Naive B cell (primary cell): ENCODE measurements at places on chromosomes 5 and 9.

DNA sequence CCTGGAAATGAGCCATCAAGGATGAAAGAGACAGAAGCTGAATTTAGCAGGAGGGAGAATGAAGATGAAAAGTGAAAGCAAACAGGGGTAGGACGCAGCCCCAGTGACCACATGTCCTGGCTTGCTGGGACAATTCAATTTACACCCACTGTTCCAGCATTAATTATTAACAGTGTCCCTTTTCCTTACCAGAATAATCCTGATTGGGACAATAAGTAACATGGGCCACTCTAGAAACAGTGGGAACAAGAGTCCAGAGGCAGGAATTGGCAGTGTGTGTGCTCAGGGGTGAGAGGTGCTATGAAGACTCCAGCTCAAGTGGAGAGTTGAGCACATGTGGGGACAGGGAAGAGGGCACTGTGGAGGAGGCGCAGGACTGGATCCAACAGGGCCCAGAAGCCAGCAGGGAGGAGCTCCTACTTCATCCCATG, 147.1 kb downstream of the C5orf15 start:
- DNase-seq: no peak

- DNase-seq: no peak
Observed at GRCh38 chr9:12627096-12627495, 66.1 kb upstream of the TYRP1 start.

- no peak for DNase-seq
Observed at GRCh38 chr5:123545506-123545905, 33.5 kb downstream of the CSNK1G3 start.

DNA sequence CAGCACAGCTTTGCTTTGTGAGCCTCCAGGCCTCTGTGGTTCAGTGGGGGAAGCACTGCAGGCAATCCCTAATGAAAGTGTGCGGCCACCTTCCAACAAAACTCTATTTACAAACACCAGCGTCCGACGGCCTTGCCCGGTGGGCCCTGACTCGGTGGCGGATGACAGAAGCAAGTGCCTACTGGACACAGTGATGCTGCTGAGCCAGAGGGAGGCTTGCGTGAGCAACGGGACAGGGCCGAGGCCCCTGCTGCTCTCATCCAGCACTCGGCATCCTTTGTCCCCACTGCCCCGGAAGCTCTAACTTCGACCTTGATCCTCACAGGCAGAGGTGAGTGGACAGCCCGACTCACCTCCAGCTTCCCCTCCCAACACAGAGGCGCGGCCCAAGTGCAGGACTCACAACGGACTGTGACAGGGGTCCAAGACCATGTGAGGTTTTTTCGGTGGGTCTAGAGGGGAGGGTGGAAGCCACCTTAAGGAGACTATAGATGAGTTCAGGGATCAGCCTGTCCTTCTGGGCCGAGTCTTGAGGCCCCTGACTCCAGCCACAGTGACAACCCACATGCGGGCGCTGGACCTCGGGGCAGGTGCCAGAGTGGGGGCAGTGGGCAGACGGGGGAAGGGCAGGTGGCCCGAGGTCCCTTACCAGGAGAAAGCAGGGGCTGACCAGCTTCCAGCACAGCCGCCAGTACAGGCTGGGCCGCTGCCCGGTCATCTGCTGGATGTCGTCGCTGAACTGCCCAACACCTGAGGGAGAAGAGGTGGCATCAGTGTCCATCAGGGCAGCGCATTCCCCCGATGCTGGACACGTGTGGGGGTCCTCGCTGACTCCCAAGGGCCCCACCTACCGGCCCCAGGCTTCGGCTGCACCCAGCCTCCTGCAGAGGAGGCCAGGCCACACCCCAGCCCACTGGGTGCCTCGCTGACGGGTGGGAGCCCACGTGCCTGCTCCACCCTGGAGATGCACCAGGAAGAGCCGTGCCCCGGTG, 39.4 kb downstream of the SLC6A3 start:
- no peak for DNase-seq

DNA sequence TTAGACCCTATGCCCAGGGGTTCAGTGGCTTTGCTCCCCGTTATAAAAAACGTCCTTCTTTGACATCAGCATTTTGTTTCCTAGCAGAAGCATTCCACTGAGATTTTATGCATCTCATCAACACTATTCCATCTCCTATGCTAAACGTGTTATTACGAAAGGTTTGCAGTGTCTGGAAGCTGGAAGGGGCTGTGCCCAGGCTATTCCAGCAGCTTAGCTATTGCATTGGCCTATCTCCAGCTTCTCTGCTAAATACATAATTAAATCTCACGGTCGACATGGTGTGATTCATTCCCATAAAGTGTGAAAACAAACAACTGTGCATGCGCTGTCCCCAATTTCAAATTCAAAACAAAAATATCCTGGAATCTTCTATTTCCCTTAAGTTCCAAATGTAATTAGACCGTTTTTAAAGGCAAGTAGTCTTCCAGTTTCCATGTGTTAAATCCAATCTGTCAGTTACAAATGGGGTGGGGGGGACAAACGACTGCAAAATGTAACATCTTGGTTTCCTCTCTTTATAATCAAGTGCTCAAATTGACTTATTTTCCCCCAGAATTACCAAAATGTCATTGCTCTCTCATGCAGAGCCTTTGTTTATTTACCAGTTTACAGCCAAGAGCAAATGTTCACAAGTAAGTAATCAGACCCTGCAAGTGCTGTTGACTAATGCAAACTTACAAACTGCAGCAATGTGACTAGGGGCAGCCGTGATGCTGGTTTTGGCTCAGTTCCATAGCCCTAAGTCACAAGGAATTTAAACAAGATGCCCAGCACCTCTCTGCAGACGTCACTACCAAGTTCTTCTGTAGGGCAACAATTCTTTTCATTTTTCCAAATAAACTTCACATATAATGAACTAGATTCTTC, 212.3 kb upstream of the RORB start:
- DNase-seq: no peak

GRCh38 chr5:18099261-18099660, 465.0 kb downstream of the TAF11L14 start:
- DNase-seq: no peak

DNA sequence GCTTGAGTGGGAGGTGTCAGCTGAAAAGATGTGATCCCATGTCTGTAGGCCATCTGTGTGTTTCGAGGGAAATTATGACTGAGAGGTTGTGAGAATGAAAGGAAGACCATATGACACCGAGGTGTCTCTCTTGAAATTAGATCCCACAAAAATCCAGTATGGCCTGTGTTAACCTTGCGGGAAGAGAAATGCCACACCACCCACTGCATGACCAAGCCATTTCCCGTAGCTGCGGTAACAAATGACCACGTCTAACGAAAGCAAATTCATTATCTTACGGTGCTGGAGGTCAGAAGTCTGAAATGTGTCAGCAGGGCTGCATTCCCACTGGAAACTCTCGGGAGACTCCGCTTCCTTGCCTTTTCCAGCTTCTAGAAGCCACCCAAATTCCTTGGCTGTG, 11.6 kb downstream of the C9orf57 start:
- no peak for DNase-seq

GRCh38 chr9:77887662-77888061, 143.9 kb downstream of the GNAQ start:
- DNase-seq: no peak

DNA sequence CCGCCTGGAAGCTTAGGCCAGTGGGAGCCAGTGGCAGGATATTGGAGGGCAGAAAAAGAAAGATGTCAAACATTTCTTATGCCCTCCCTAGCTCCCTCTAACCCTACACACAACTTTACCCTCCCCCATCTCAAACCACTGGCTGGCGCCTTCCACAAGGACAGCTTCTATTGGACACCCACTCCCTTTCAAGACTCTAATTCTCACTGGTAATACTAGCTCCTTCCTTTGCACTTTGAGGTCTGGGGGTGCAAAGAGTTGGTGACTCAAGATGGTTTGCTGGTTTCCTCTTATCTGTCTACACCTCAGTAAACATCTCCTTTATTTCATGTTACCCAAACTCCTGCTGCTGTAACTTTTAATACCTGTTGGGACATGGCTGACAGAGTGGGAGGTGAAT, 11.6 kb upstream of the ITGA1 start:
- no peak for DNase-seq

GRCh38 chr9:17682684-17683083, 103.8 kb downstream of the SH3GL2 start:
- no peak for DNase-seq

GRCh38 chr5:30693326-30693725, 500.2 kb upstream of the CDH6 start:
- DNase-seq: no peak

- DNase-seq: no peak
Observed at GRCh38 chr9:88183798-88184495, 45.7 kb upstream of the SPATA31C2 start.

- no peak for DNase-seq
Observed at GRCh38 chr5:148342371-148343045, 7.1 kb downstream of the SPINK9 start.

DNA sequence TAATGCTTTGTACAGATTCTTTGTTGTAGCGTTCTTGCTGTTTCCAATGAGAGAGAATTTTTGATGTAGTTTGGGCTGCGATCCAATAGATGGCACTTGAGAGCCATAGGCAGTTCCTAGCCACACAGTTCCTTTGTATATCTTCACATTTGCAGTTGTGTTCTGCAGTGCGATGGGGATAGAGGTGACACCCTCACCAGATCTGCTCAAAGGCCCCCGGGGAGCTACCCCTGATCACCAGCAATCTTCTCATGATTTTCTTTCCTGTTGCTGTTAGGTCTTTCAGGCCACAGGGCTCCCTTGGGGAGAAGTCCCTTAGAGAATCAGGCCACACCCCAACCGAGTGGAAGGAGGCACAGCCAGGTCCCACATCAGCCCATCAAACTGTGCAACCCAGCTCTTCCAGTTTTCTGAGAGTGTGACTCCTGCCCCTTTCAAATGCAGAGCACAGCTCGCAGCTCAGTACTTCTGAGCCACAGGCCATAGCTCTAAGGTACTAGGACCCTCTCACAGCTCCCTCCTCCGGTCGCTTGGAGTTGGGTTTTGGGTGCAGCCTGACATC, 353.7 kb downstream of the SLCO4C1 start:
- DNase-seq: no peak

- DNase-seq: no peak
Observed at GRCh38 chr5:139488260-139488659, 5.7 kb upstream of the STING1 start.

- DNase-seq: no peak
Observed at GRCh38 chr5:1141834-1142233, 30.0 kb upstream of the SLC12A7 start.

GRCh38 chr5:180233729-180234128, 24.7 kb upstream of the RASGEF1C start:
- no peak for DNase-seq

DNA sequence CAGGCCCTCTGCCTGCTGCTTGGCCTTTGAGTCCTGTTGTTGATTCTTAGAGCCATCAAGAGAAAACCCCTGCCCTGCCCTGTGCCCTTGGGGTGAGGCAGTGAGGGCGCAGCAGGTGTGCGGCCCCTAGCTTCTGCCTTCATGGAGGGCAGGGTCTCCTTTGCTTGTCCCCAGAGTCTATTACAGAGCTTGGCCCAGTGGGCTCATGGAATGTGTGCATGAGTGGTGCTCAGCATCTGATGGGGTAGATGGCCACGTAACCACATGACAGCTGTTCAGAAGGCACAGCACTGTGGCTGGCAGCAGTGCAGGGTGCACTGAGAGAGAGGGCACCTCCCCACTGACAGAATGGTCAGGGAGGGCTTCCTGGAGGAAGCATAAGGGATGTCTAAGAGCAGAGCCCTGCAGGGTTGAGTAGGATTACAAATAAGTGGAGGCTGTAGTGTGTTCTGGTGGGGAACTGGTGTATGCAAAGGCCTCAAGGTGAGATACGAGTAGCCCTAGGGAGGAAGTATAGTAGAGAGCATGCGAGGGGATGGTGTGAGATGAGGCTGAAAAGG, 70.8 kb downstream of the MACROH2A1 start:
- DNase-seq: no peak

- no peak for DNase-seq
Observed at GRCh38 chr9:96177005-96177718, 124.8 kb downstream of the HSD17B3 start.

GRCh38 chr5:170288551-170288950, 9.0 kb downstream of the LCP2 start:
- no peak for DNase-seq

DNA sequence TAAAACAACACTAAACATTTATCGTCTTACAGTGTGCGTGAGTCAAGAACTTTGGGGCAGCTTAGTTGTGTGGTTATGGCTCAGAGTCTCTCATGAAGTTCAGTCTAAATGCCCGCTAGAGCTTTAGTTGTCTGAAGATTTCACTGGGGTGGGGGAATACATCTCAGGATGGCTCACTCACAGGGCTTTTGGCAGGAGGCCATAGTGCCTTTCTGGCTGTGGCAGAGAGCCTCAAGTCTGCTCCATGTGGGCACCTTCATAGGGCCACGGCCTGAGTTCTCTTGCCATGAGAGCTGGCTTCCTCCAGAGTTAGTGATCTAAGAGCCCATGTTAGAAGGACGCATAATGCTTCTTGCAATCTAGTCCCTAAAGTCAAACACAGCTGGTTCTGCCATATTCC, 258.8 kb upstream of the NUDT12 start:
- DNase-seq: no peak

DNA sequence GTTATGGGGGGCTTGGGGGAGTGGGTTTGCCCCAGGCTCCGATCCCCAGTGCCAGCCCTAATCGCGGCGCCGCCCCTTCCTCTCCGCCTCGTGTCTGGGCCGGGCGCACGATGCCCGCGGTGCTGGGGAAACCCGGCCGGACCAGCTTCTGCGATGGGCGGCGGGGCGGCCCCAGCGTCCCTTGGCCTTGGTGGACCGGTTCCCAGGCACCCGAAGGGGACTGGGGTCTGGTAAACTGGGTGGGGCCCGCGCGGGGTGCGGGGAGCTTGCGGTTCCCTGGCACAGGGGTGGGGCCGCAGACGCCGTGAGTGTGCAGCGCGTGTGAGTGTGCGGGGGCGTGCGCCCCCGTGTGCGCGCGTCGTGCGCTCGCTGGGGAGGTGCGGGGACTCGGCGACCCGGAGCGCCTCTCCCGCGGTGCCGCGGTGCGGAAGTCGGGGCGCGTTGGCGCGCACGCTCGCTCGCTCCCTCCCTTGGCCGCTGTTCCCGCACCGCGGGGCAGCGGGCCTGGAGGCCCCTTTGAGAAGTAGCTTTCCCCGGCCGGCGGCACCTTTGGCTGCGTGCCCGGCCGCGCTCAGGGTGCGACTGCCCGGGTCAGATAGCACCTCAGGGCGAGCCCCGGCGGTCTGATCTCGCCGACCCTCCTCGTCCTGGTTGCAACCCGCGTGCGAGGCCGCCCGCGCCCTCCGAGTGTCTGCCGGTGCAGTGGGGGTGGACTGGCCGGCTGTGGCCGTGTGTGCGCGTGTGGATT, 568 bp downstream of the MACIR start:
- peak; percentile 70 for DNase-seq

GRCh38 chr5:15695215-15695731, 195.3 kb downstream of the FBXL7 start:
- no peak for DNase-seq

DNA sequence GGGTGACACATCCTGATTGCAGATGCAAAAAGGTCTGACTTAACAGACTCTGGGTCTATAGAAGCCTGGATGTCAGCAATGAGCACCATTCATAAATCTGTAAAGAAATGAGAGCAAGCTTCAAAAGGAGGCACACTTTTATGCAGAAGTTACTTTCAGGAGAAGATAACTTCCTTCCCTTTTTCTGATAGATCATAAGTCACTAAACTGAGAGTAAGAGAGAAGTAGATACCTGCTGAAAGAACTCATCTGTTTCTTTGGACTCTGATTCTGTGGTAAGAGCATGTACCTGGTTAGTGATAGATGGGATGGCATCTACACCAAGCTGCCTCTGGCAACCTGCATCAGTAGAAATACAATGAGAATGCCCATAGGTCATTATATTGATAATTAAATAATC, 525.6 kb downstream of the CETN3 start:
- DNase-seq: no peak

- DNase-seq: no peak
Observed at GRCh38 chr5:98635656-98636055, 137.8 kb upstream of the RGMB start.

- no peak for DNase-seq
Observed at GRCh38 chr9:93052791-93053540, 5.5 kb upstream of the SUSD3 start.
